ENCODE measurements at places on chromosomes 4 and X.

DNA sequence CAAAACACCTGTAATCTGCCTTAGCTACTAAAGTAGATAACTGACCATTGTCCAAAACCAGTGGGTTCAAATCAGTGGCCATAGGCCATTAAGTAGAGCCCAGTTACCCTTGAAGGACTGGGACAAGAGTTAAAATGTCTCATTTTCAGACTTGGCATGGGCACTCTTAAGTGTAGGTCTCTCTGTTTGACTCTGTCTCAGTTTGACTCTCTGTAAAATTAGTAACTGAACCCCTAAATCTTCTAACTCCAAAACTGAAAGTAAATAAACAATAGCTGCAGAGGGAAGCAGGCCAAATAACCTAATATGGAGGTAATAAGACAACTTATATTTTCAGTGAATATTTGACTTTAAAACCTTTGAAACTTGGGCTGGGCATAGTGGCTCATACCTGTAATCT, 89.1 kb downstream of the SLC16A2 start:
- no peak overlapping the region for H3K4me3 ChIP-seq
- H3K4me1 ChIP-seq: no peaks in the 10 kb centered on the region
- DNase-seq: no peak
- H3K27ac ChIP-seq: no peak overlapping the region
- H3K27me3 ChIP-seq: no peaks in the 10 kb centered on the region
- H3K36me3 ChIP-seq: no peaks in the 10 kb centered on the region

DNA sequence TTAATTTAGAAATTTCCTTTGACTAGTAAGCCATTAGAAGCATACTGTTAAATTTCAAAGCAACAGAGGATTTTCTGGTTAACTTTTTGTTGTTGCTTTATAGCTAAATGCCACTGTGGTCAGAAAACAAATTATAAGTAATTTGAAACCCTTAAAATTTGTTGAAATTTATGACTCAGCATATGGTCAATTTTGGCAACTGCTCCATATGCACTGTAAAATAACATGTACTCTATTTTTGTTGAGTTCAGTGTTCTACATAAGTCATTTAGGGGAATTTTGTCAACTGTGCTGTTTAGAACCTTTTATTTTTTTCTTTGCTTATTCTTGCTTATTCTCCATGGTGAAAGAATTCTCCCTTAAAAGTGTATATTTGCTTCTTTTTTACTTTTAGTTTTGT, 28.6 kb downstream of the SCLT1 start:
- no peak overlapping the region for H3K27ac ChIP-seq
- H3K4me3 ChIP-seq: no peak overlapping the region
- no peaks in the 10 kb centered on the region for H3K27me3 ChIP-seq
- H3K36me3 ChIP-seq: no peaks in the 10 kb centered on the region
- no peak for DNase-seq

GRCh38 chr4:186644311-186644638, 79.4 kb downstream of the FAT1 start:
- no peak overlapping the region for H3K4me3 ChIP-seq
- H3K36me3 ChIP-seq: peaks cover 13% of the 10 kb centered on the region
- DNase-seq: no peak

GRCh38 chr4:677431-678293, 3.3 kb downstream of the MYL5 start:
- DNase-seq: no peak
- no peaks in the 10 kb centered on the region for H3K36me3 ChIP-seq
- no peaks in the 10 kb centered on the region for H3K27me3 ChIP-seq
- H3K4me1 ChIP-seq: peaks cover 44% of the 10 kb centered on the region
- H3K4me3 ChIP-seq: no peak overlapping the region

- H3K36me3 ChIP-seq: no peaks in the 10 kb centered on the region
- no peak overlapping the region for H3K27ac ChIP-seq
- peak; percentile 60 for DNase-seq
- H3K4me1 ChIP-seq: peaks cover 8% of the 10 kb centered on the region
- no peak overlapping the region for H3K4me3 ChIP-seq
- H3K27me3 ChIP-seq: no peaks in the 10 kb centered on the region
Measured at GRCh38 chr4:77618383-77619241, 13.0 kb downstream of the CXCL13 start.

DNA sequence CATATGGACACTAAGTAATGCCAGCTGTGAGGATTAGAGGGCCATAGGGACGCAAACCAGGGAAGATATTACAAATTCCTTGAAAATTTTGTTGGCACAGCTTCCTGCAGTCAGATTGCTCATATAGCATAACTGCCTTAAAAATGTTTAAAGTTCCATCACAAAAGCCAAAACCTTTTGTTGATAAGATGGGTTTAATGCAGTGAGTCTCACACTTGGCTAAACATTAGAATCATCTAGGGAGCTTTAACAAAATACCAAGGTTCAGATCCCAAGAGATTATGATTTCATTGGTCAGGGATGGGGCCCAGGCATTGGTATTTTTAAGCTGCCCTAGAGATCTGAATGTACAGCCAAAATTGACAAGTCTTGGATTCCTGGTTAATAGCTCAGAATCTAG, 376.5 kb upstream of the MAD2L1 start:
- H3K27me3 ChIP-seq: no peaks in the 10 kb centered on the region
